ENCODE measurements at places on chromosomes 1 and 21.

DNA sequence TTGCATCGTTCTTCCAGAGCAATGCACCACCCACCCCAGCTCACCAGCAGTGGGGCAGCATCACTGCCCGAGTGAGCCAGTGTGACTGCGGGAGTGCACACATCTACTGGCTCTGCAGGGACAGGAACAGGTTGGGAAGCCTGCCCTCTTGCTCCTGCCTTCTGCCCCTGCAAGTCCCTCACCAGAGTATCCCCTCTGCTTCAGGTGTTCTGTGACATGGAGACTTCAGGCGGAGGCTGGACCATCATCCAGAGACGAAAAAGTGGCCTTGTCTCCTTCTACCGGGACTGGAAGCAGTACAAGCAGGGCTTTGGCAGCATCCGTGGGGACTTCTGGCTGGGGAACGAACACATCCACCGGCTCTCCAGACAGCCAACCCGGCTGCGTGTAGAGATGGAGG, 4.2 kb downstream of the ANGPTL7 start:
- DNase-seq: no peak

- no peak for DNase-seq
Measured at GRCh38 chr1:210371916-210372315, 43.2 kb downstream of the HHAT start.

DNA sequence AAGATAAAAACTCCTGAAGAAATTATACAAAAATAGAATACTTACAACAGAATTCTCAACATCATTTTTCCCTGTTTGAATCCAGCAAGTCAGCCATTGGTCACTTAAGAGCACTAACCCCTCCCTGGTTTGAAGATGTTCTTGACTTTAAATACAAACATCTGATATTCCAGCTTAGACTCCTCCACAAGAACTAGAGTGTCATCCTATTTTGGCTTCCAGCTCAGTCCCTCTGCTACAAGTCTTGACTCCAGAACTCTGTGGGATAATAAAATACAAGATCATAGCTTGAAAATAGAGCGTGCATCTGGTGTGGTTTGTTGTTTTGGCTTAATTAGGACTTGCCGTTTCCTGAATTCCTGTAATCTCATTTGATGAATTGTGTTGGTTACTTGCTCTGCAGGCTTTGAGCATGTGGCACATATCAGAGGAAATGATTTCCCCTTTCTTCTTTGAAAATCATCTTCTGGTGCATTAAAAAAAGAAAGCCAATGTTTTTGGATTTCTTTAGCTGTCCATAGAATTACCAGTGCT, 63.7 kb upstream of the DPT start:
- no peak for DNase-seq

DNA sequence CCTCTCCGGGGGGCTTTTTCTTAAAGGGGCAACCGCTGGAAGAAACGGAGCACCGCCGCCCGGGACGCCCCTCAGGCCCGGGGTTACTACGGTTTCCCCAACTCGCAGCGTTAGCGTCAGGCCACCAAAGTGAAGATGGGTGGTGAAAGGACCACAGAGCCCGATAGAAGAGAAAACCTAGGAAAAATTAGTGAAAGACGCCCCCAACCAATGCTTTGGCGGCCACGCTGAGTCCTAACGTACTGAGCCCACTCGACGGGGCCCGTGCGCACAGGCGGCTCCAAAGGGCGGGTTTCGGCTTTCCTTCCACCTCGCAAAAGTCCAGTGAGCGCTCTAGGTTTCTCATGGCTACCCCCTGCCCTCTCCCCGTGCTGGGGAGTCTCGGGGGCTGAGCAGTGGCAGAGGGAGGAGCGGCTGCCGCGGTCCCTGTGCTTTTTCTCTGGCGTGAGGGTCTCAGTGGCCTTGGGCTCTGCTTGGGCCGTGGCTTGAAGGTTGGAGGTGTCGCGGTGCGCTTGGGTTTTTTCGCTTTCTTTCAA, 12.2 kb upstream of the SPEN start:
- DNase-seq: no peak

DNA sequence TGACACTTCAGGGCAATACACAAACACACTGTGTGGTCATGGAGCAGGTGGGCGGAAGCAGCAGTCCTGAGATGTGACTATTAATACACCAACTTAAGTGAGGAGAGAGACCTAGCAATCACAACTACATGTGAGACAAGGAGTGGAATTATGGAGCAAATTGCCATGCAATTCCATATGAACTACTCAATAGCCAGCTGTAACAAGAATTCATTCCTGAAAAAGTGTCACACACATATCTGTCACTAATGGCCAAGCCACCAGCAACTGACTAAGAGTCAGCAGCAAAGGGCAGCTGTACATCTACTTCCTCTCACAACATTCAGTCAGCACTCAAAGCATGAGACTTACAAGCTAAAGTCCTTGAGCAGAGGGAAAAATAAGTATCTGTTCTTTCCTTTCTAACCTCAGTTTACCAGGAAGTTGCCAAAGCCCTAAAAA, 46.2 kb downstream of the GPR3 start:
- peak; percentile 25 for DNase-seq

- DNase-seq: no peak
Measured at GRCh38 chr1:117568999-117569398, 36.8 kb upstream of the TENT5C start.
